ENCODE measurements at places on chromosomes 5 and 9.

- no peak for DNase-seq
These were observed 250.6 kb upstream of the MAP3K1 start for GRCh38 chr5:56564541-56565282.

DNA sequence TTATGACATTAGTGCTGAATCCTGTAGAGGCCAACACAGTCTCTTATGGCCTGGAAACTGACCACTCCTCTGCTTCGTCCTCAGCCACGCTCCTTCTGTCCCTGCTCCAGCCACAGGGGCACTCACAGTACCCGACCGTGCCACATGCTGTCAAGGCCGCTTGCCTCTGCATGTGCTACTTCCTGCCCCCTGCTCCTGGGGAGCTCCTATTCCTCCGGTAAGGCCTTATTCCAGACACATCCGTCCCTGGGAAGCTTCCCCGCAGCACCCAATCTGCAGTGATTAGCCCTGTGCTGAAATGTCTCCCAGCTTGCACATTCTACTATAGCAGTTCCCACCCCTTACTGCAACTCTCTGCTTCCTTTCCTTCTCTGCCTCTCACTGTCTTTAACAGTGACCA, 187.5 kb downstream of the CRB2 start:
- no peak for DNase-seq

- no peak for DNase-seq
These were observed 7.8 kb downstream of the FOXI1 start for GRCh38 chr5:170113522-170113900.

GRCh38 chr9:99509900-99510535, 287.9 kb downstream of the SEC61B start:
- DNase-seq = peak; percentile 50

DNA sequence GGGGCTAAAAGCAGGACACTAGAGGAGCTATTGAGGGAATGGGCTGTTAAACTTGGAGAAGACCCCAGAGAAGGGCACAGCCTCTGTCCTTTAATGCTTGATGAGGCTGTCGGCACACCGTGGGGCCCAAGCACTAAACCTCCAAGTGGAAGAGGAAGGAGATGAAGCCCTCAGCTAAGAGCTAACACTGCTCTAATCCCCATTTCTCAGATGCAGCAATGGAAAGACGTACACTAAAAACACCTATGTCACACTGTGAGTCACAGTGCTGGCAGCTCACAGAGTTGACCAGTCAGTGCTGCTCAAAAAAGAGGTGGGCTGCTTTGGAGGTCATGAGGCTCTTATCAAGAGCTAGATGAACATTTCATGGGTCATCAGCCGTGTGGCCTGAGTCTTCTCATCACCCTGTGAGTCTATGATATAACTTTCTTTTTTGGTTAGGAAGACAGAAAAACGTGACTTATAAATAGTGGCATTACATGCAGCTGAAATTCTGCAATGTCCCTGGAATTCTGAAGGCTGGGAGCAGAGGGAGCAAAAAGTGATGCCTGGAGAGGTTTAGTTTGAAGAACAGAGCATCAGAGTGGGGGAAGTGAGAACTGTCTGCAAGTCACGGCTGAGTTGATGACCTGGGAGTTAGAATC, 21.5 kb downstream of the TNFSF8 start:
- no peak for DNase-seq

DNA sequence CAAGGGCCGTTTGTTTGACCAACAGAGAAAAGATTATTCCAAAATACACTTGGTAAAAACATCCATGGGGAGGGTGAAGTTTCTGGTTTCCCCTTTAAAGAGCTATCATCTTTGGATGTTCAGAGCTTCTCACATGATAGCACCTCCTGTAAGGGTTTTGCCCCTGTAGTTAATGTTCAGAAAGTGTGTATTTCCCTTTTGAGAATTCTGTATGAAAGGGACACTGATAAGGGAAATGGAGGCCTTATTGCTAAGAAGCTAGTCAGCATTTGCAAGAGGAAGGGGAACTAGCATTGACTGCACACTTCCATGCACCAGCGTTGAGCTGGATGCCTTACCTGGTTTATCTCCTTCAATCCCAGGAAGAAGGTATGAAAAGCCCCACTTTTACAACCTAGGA, 31.5 kb upstream of the C5orf58 start:
- DNase-seq = no peak

DNA sequence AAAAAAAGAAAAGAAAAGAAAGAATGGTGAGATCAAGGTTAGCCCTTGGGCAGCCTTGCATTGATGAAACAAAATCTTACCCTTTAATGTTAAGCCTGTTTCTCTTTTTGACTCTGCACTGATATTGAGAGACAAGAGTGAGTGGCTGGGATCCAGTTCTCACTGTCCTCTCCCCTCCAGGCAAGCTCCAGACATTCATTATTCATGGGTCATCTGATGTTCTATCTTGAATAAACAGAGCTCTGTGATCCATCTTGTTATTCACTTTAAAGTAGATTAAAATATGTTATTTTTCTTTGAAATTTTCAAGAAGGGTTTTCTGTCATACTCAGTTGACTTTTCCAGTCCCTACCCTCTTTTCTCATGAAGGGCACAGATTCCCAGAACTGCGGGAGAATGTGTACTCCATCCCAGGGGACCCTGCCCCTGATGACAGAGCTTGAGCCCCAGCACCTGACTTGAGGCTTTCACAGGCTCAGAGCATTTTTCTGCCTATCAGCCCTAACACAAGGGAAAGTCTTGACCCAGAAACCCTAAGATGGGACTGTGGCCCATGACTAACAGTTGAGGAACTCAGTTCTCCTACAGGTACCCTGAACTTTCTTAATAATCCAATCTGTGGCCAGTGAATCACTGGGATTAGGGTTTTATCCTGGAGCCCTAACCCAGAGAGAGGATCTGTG, 24.1 kb downstream of the ACTL7B start:
- DNase-seq = no peak

DNA sequence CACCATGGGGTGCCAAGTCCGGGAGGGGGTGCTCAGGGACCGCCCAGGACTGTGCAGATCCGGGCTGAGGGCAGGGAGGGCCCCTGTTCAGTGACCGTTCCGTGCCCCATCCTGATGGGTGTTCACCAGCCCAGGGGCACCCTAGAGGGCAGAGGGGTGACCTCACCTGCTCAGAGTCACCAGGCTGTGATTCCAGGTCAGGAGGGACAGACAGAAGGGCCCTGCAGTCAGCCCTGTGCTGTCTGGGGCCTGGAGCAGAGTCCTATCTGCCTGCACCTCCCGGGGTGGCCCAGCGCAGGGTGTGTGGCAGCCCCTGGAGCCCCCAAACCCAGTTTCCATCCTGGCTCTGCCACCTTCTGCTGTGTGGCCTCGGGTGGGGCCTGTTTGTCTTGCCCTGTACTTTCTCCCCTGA, 241.9 kb downstream of the PBX3 start:
- no peak for DNase-seq

DNA sequence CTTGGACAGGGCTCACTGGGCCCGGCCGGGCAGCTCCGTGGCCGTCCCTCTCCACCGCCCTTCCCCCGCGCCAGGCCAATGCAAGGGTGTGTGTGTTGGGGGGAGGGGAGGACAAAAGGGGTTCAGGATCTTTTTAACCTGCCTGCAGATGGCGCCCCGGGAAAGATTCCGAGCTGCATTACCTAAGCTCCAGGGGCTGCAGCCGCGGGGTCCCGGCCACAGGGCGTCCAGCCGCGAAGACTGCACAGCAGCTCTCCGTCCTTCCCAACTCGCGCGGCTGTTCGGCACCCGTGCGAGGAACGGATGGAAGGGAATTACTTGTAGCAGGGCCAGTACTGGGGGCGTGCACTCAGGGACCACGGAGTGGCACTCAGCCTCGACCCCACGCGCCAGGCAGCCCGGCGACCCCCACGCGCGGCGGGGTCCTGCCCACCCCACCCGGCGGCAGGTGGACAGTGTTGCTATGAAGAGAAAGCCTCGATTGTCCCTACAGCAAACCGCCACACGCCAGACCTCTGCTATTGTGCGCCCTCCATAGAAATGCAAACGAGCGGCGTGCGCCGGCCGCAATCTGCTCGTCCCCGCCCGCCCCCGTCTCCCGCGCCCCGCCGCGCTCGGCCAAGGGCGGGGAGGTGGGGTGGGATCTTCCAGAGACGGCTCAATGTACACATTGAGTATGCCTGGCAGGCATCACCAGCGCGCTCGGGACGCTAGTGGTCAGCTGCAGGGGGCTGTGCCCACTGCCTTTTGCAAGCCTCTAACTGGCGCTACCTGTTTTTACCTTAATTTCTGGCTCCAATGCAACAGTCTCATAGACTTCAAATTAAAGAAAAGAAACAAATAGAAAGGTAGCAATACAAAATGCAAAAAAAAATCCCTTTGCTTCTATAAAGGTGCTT, 796 bp upstream of the GADD45G start:
- DNase-seq = peak; percentile 35

DNA sequence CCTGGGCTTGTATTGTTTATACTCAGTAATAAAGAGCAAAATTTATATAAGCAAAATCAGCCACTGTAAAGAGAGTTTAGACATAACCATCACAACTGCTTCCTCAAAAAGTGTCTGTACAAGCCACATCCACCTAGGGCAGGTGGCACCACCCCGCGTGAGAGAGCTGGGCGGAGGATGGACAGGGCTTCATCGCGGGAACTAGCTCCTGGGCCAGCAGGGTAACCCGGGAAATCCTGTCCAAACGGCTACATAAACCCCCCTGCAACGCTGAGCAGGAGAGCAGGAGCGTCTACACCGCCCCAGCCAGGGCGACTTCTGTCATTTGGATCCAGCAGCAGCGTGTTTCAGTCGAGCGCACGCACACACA, 1.3 kb downstream of the SLC6A3 start:
- no peak for DNase-seq

- peak; percentile 59 for DNase-seq
These were observed 2.6 kb upstream of the BOD1 start for GRCh38 chr5:173618927-173619519.

- no peak for DNase-seq
These were observed 130.0 kb downstream of the MPDZ start for GRCh38 chr9:13149454-13149853.

DNA sequence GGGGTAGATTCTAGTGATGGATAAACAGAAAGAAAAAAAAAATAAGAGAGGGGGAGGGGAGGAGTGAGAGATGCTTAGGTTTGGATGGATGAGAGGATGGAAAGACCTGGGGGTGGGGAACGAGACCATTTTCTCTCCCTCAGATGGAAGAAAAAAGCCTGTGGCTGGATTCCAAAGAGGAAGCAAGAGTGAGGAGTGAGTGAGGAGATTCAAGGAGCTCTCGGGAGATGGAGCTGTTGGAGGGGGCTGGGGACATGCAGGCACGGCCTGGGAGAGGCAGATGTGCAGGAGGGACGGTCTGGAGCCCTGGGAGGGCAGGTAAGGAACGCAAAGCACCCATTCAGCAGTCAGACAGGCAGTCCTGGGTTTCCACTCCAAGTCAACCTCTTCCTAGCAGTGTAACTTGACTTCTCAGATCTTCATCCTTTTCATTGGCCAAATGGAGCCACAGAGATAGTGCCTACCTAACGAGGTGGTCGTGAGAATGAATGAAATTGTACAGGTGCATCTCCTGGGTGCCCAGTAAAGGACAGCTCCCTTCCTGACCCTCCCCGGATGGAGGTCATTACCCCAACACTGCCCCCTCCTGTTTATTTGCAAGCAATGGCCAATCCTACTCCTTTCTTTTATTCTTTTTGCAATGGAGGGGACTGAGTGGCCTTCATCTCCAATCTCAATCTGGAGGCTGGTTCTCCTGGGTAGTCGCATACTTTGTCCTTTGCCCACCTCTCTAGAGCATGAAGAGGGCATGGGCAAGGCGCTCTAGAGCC, 52.2 kb downstream of the PCDH1 start:
- no peak for DNase-seq

DNA sequence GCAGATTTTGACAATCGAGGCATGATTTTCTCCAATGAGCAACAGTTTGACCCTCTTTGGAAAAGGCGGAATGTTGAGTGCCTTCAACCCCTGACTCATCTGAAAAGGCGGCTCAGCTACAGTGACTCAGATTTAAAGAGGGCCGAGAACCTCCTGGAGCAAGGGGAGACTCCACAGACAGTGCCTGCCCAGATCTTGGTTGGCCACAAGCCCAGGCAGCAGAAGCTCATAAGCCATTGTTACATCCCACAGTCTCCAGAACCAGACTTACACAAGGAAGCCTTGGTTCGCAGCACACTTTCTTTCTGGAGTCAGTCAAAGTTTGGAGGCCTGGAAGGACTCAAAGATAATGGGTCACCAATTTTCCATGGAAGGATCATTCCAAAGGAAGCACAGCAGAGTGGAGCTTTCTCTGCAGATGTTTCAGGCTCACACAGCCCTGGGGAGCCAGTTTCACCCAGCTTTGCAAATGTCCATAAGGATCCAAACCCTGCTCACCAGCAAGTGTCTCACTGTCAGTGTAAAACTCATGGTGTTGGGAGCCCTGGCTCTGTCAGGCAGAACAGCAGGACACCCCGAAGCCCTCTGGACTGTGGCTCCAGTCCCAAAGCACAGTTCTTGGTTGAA, 13.6 kb downstream of the PTPDC1 start:
- no peak for DNase-seq

DNA sequence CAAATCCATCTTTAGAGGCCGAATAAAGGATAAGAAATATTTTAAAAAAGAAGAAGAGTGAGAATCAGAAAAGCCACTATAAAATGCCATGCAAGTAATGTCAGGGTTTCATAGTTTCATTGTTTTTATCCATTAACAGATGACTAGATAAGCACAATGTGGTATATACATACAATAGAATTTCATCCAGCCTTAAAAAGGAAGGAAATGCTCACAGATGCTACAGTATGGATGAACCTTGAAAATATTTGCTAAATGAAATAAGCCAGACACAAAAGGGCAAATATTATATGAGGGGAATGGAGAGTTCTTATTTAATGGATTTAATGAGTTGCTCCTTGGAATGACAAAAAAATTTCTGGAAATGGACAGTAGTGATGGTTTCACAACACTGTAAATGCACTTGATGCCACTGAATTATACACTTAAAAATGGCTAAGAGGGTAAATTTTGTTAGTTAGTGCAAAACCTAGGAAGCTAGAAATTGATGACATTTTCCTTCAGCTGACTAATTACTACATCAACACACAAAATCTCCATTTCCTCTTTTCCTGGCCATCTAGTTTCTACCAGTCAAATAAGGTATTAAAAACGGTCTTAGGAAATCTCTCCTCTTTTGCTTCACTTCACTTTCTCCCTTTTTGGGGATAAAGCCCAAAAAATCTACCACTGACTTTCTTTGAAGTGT, 86.6 kb downstream of the GNA14 start:
- no peak for DNase-seq

DNA sequence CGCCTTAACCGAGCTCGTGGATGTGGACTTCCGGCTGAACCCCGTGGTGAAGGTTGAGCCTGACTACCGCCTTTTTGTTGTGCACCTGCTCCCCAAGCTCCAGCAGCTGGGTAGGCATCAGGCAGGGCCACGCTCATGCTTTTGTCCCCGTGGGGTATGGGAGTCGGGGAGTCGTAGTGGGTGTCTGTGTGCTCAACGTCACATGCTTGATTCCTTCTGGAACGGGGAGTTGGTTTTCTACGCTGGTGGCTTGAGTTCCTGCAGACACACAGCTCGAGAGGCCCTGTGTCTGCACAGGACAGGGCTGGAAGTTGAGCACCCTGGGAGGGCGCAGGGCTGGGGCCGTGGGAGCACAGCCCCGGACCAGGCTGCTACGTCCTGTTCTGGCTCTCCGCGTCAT, 8.0 kb downstream of the CEP72 start:
- no peak for DNase-seq

- DNase-seq = peak; percentile 63
These were observed 232.5 kb downstream of the ARHGAP26 start for GRCh38 chr5:143002459-143003327.

All from naive B cell (primary cell).